ENCODE measurements at places on chromosomes 12 and 14. TPM values are rescaled to one million over a fixed set of nuclear protein-coding genes. Genes with fewer than 3 reads are reported as not detected.

PIK3C2G gene
- 0.19 TPM for total RNA-seq

PAH gene
- not detected for total RNA-seq

SERPINA1 gene
- 3.0 TPM for total RNA-seq

TSPAN8 gene
- total RNA-seq: not detected

CDC42BPB gene
- total RNA-seq: 41.4 TPM

PDE3A gene
- total RNA-seq: 4.2 TPM

PPTC7 gene
- 9.0 TPM for total RNA-seq

DICER1 gene
- 24.8 TPM for total RNA-seq

MSRB3 gene
- 6.9 TPM for total RNA-seq

NINJ2 gene
- 0.72 TPM for total RNA-seq

CD163L1 gene
- 1.1 TPM for total RNA-seq

AMHR2 gene
- not detected for total RNA-seq

TSPAN19 gene
- 0.49 TPM for total RNA-seq

E2F7 gene
- total RNA-seq: 17.8 TPM

AQP6 gene
- 0.26 TPM for total RNA-seq

HSPA2 gene
- total RNA-seq: 2.7 TPM

TWF1 gene
- total RNA-seq: 136 TPM

MMP19 gene
- total RNA-seq: 3.9 TPM

ABCC9 gene
- 0.13 TPM for total RNA-seq

CCDC38 gene
- total RNA-seq: not detected

PELI2 gene
- 3.9 TPM for total RNA-seq

KCNA1 gene
- not detected for total RNA-seq

PLA2G1B gene
- not detected for total RNA-seq

HOXC9 gene
- 11.2 TPM for total RNA-seq

TRPV4 gene
- 12.1 TPM for total RNA-seq

OR6C2 gene
- total RNA-seq: not detected

CEBPE gene
- total RNA-seq: not detected

RNASE7 gene
- total RNA-seq: not detected

SLC39A2 gene
- total RNA-seq: not detected

ATL1 gene
- total RNA-seq: 0.30 TPM

GALNT8 gene
- not detected for total RNA-seq

GNG2 gene
- 18.6 TPM for total RNA-seq

PRICKLE1 gene
- 21.6 TPM for total RNA-seq

TAS2R42 gene
- not detected for total RNA-seq

GLI1 gene
- total RNA-seq: 0.30 TPM

SLC25A21 gene
- 0.82 TPM for total RNA-seq

KCNC2 gene
- not detected for total RNA-seq

VSIG10 gene
- total RNA-seq: 19.3 TPM

PGAM5 gene
- total RNA-seq: 81.7 TPM

TESPA1 gene
- total RNA-seq: not detected

TPH2 gene
- total RNA-seq: not detected

ANAPC5 gene
- total RNA-seq: 135 TPM

OTX2 gene
- not detected for total RNA-seq

AQP2 gene
- total RNA-seq: not detected

KRT78 gene
- total RNA-seq: not detected

PLEKHD1 gene
- total RNA-seq: 0.05 TPM

MAP3K9 gene
- 6.5 TPM for total RNA-seq

JAG2 gene
- total RNA-seq: 0.27 TPM

ASB2 gene
- total RNA-seq: not detected

PTGER2 gene
- total RNA-seq: 0.19 TPM

ENDOU gene
- total RNA-seq: 0.13 TPM

LTB4R2 gene
- 14.6 TPM for total RNA-seq

CMA1 gene
- total RNA-seq: not detected
